ENCODE measurements at places on chromosomes 2 and 18. TPM values are rescaled to one million over a fixed set of nuclear protein-coding genes. Genes with fewer than 3 reads are reported as not detected.

GRCh38 chr18:9337873-9338272, 3.3 kb downstream of the TWSG1 start:
- no peak for DNase-seq

DNA sequence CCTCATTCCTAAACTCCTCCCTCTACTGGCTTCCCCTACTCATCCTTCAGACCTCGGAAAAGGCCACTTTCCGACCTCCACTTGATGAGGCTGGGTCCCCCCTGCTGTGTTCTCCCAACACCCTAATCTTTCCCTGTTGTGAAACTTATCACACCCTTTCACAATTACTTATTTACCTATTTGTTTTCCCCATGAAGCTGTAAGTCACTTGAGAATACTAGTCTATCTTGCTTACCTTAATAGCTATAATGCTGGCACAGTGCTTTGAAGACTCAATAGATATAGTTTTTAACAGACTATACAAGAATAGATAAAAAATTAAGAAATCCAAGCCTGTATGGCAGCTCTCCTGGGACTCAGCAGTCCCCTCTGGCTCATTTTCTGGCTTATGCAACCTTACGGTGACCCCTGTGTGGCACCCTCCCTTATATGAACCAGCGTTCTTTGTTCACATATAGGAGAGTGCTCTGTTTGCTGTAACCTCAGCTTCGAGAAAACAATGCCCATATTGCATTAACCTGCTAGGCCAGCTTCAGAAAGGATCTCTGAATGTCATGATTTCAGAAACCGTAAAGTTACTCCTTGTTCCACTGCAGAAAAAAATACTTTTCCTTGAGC, 220.4 kb upstream of the PKDCC start:
- no peak for DNase-seq

- DNase-seq = no peak
Measured at GRCh38 chr18:25042641-25043051, 309.3 kb downstream of the ZNF521 start.

DNA sequence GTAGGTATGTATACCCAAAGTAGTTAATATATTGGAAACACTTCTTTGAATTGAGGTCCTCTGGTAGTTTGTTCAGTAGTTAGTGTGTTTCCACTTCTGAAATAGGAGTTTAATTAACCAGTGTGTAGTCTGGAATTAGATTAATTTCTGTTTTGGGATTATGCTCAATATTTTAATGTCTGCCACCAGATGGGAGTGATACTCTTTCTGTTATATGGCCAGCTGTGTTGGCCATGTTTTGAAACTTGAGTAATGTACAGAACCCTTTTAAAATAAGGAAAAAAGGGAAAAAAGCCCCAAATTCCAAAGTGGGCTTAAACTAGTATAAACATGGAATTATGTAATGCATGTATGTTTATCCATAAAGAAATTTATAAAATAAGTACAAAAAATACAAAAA, 147.7 kb downstream of the CTNNA2 start:
- DNase-seq = no peak

Gene GALNT3
- polyA plus RNA-seq = 0.29 TPM

Gene GCG
- polyA plus RNA-seq = not detected

Data from liver (tissue), 10 donors.